ENCODE measurements at places on chromosomes 12 and 14.

GRCh38 chr14:101632520-101632919 lies 71.2 kb downstream of the DIO3 start:
- DNase-seq, result no peak

DNA sequence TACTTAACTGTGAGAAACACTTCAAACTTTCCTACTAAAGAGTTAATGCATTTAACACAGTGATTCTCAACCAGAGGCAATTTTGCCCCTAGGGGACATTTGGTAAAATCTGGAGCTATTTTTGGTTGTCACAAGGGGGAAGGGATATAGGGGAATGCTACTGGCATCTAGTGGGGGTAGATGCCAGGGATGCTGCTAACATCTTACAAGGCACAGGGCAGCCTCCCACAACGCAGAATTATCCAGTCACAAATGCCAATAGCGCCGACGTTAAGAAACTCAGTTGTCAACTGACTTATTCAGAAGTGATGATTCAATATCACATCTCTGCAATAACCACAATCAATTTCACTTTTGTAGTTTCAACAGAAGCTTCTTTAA lies 2.0 kb downstream of the EEA1 start:
- DNase-seq, result peak; percentile 62

DNA sequence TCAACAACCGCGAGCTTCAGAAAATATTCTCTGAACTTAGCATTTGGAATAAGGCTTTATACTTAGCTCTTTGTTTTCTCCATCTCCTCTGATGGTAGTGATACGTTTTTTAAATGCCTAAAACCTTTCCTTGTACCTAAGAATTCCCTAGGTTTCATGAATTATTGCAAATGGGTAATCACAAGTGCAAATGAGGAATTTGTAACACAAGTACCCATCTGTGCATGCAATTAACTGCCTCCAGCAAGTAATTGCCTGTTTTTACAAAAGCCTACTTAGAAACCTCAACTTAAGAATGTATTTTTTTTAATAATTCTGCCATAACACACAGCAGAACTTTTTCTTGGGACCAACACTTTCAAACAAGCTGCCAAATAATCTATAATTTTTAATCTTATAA lies 149.2 kb downstream of the PHLDA1 start:
- DNase-seq, result no peak

- no peak for DNase-seq
These were observed 181.1 kb upstream of the NPAS3 start for GRCh38 chr14:32757568-32757967.

GRCh38 chr12:82842480-82842879 lies 155.8 kb downstream of the TMTC2 start:
- no peak for DNase-seq

- no peak for DNase-seq
These were observed 80.1 kb upstream of the VRK1 start for GRCh38 chr14:96717116-96717515.

Measured in stromal cell of bone marrow (primary cell).